Calu3 (cell line): ENCODE measurements at places on chromosomes 6 and 20. TPM values are rescaled to one million over a fixed set of nuclear protein-coding genes. Genes with fewer than 3 reads are reported as not detected.

- no peak for DNase-seq
Measured at GRCh38 chr20:12375967-12376366, 458.3 kb downstream of the BTBD3 start.

- no peak for DNase-seq
Measured at GRCh38 chr6:4128748-4129147, 6.6 kb downstream of the ECI2 start.

- DNase-seq, result no peak
Measured at GRCh38 chr6:110784610-110784979, 30.7 kb downstream of the CDK19 start.

DNA sequence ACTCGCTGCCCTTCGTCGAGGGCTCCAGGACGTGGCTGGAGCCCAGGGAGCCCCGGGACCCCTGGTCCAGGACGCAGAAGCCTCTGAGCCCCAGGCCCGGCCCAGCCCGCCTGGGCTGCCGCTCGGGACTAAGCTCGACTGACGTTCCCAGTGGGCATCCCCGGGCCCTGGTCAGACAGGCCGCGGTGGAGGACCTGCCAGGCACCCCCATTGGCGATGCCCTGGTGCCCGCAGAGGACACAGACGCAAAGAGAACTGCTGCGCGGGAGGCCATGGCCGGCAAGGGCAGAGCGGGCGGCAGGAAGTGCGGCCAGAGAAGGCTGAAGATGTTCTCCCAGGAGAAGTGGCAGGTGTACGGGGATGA, 28.9 kb downstream of the ZNF831 start:
- no peak for DNase-seq

DNA sequence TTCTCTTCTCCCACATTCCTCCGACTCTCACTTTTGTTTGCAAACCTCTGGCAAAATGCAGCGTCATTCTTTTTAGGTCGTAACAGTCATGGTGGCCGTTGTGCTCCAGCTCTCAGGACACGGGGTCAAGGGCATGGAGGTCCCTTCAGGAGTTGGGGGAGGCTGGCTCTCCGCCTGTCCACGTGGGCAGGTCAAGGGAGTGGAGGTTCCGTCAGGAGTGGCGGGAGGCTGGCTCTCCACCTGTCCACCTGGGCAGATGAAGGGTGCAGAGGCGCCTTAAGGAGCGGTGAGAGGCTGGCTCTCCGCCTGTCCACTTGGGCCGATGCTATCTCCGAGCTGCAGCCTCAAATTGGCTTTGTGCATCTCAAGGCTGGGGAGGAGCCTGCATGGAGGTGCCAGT, 98.0 kb downstream of the ERMARD start:
- DNase-seq, result no peak

NFKBIL1 gene
- 33.5 and 34.0 TPM in 2 replicates for total RNA-seq

WFDC9 gene
- total RNA-seq, result not detected in 2 replicates

CD83 gene
- total RNA-seq, result 5.1 and 6.5 TPM in 2 replicates
